Body of pancreas (tissue), 4 donors: ENCODE measurements at places on chromosomes 12 and 14. TPM values are rescaled to one million over a fixed set of nuclear protein-coding genes. Genes with fewer than 3 reads are reported as not detected.
A peak's percentile ranks its signal among the peaks of the same experiment; 100 is the strongest.

DNA sequence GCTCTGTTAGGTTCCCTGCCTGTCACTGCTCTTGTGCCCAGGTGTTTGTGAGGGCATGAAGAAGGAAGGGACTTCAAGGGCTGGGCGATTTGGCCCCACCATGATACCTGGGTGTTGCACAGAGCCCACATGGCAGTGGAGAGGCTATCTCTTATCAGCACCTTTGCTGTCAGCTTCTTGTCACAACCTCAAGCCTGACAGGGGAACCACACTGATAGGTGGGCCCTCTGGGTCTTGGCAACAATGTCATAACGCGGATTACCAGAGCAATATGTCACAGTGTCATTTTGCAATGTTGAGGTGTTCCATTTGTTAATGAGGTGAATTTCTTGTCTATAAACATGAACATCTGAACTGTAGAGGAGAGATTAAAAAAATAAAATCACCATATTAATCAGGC lies 22.9 kb upstream of the CACNA1C start:
- no peak for DNase-seq

GRCh38 chr12:80593766-80594165 lies 113.7 kb upstream of the MYF6 start:
- DNase-seq, result no peak

Gene DUSP6
- total RNA-seq, result 49.8 TPM

DNA sequence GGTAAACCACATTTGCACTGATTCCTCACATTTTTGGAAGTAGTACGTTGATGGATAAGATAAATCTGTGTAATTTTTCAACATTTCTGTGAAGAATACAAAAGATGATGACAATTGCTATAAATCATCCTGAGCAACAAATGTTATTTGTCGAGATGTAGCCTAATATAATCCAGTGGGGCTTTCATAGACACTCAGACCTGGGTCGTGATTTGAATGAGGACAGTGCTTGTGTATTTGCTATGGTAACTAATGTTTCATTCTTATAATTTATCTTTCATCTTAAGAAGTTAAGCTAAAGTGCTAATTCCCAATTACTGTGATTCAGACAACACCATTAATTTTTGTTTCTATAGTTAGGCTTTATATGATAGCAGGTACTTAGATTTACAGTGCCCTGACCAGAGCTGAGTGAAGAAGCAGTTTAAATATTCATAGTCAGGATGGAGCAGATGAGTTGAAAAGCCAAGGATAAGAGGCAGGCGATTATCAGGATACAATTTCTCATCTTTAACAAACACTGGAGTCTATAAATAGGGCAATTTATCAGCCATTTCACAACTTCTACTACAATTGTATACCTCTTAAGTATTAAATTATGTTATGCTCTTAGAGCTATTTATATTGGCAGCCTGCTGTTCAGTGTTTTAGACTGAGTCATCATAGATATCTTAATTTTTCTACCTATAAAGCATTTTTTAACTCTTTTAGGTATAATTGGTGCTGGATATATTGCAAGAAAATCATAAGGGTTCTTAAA lies 359.9 kb downstream of the TRHDE start:
- DNase-seq, result no peak

Gene VWF
- total RNA-seq, result 76.1 TPM

Gene HCAR2
- not detected for total RNA-seq

Gene PLEK2
- total RNA-seq, result 7.5 TPM

- DNase-seq, result peak; percentile 84
Measured at GRCh38 chr12:107379852-107380567, 286.7 kb upstream of the CRY1 start.

Gene IRAK3
- total RNA-seq, result 6.3 TPM

DNA sequence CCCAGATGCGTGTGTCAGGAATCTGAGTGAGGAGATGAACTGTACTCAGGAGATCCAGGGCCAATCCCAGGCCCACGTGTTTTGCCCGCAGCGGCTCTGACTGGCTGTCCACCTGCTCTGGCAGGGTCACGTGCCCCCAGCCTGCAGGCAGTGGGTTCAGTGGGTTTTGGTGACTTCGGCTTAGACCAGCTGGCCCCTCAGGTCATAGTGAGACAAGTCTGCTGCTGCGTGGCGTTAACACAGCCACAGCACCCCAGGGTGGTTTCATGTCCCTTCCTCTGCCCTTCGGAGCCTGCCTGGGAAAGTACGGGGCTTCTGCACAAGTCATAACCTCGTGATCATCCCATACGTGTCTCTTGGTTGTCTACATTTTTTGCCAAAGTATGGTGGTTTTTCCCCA lies 2.6 kb downstream of the FBRSL1 start:
- peak; percentile 51 for DNase-seq

- no peak for DNase-seq
Measured at GRCh38 chr12:75345531-75345930, 11.1 kb downstream of the GLIPR1L1 start.

Gene SLC25A47
- not detected for total RNA-seq

GRCh38 chr14:102015045-102015685 lies 50.8 kb downstream of the DYNC1H1 start:
- no peak for DNase-seq

Gene TAS2R31
- total RNA-seq, result 7.0 TPM

- no peak for DNase-seq
Measured at GRCh38 chr14:64956697-64957406, 14.3 kb upstream of the GPX2 start.

Gene TCL1B
- not detected for total RNA-seq

Gene GOLGA5
- total RNA-seq, result 21.8 TPM

Gene FERMT2
- total RNA-seq, result 29.3 TPM

DNA sequence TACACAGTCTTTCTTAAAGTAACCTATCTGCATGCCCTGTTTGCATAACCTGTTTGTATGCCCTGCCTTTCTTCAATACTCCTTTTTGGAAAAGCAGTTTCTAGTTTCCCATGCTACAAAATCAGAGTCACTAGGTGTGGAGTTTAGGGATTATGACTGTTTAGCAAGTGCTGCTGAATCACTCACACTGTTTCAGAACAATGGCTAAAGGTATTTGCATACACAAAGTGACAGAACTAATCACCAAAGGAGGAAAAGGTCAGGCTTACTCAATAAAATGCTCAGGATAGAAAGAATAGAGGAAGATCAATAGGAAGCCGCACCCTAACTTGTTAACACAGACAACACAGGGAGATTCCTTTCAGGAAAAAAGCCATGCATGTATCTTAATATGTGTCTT lies 19.4 kb downstream of the EGLN3 start:
- DNase-seq, result no peak

- no peak for DNase-seq
Measured at GRCh38 chr14:72863216-72864006, 30.5 kb downstream of the DPF3 start.

GRCh38 chr14:88005978-88006851 lies 1.3 kb downstream of the GPR65 start:
- peak; percentile 65 for DNase-seq
